H1 (cell line): ENCODE measurements at places on chromosomes 6 and 20. TPM values are rescaled to one million over a fixed set of nuclear protein-coding genes. Genes with fewer than 3 reads are reported as not detected.

DNA sequence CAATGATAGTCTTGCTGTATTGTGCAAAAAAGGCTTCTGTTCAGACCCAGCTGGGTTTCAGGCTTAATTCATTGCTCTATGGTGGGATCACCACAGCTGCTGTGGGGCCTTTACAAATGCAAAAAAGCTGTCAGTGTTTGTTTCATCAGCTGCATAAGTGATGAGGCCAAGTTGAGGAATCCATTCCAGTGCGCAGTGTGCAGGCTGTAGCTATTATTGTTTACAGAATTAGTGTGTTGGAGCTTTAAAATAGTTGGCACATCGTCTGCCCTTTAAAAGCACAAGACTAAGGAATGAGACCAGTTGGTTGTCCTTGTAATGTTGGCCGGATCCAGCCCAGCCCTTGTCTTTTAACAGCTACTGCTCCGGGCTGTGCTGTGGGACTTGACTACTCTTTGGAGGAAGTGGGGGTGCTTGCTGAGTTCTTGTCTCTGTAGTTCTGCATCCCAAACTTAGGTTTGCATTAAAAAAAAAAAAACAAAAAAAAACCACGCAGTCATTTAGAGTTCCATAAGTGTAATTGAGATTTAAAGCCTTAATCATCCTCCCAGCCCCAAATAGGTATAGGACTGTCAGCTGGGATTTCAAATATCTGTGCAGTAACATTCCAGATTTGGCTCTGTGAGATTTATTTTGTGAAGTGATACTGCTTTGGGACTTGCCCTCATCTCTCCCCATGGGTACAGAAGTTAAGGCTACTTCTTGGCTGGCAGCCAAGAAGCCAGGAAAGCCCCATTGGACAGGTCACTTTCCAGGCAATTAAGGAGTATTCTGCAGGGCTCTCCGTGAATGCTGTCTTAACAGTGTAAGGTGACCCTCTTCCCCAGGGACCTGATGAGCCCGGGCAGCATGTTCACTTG, 19.3 kb downstream of the JARID2 start:
- no peak for DNase-seq

DNA sequence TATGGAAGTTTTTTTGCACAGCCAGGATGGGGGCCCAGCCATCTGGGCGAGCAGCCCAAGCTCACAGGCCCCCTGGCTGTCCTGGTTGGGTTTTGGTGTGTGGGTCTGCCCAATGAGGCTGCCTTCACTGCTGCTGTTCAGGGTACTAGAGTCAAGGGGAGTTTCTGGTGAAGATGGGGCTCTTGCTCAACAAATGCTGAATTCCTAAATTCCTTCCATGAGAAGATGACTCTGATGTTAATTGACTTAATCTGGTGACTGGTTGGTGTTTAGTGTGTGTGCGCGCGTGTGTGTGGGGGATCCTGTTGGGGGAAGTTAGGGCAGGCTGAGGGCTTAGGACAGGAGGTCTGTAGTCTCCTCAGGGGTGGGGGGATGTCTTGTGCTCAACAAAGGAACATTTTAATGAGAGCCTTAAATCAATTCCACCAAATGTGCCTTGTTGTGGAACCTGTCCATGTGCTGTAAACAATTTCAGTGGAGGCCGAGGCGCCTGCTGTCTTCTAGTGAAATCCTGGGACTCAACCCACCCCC, 1.9 kb downstream of the PTK7 start:
- DNase-seq, result no peak

DNA sequence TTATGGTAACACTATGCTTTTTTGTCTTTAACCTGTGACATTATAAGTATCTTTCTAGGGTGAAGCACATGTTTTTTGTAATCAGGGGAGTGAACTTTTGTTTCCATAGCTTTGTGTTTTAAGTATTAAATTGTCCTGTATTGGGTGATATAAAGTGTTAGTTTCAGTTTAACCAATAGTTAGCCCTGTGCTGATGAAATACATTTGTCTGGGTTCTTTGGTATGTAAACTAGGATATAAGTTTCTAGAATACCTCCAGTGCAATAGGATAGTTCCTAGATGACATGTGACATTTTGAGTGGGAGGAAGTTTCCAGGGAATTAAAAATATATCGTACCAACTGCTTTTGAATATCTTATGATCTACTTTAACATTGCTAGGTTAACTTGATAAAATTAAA, 611.0 kb upstream of the MARCKS start:
- no peak for DNase-seq

GRCh38 chr6:136762022-136762975, 30.0 kb downstream of the MAP3K5 start:
- no peak for DNase-seq

DNA sequence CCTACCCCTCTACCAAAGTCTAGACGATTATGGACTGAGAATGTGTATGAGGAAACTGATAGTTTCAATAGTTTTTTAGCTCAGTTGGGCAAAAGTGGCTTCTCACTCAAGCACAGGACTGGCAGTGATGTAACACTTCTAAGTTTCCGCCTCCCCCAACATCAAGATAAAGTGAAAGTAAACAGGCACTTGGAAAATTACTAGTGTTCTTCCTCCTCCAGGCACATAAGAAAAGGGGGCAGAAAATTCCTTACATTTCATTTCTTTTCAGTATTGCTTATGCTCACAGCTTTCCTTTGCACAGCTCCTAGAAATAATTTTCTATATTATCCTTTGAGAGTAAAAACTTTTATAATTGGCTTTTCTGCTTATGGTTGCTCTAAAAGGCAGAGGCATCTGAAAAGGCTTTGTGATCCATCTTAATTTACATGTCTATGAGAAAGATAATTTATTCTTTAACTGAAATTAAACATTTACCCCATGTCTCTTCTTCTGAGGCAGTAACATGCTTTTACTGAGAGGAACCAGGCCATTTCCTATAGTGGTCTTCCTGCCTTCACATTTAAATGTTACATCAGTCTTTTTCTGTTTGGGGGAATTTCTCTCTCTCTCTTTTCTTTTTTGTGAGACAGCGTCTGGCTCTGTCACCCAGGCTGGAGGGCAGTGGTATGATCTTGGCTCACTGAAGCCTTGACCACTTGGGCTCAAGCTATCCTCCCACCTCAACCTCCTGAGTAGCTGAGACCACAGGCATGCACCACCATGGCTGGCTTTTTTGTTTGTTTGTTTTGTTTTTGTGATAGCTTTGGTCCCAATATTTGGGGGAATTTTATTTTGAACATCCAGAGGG, 65.0 kb upstream of the EEF1A1 start:
- DNase-seq, result no peak

DNA sequence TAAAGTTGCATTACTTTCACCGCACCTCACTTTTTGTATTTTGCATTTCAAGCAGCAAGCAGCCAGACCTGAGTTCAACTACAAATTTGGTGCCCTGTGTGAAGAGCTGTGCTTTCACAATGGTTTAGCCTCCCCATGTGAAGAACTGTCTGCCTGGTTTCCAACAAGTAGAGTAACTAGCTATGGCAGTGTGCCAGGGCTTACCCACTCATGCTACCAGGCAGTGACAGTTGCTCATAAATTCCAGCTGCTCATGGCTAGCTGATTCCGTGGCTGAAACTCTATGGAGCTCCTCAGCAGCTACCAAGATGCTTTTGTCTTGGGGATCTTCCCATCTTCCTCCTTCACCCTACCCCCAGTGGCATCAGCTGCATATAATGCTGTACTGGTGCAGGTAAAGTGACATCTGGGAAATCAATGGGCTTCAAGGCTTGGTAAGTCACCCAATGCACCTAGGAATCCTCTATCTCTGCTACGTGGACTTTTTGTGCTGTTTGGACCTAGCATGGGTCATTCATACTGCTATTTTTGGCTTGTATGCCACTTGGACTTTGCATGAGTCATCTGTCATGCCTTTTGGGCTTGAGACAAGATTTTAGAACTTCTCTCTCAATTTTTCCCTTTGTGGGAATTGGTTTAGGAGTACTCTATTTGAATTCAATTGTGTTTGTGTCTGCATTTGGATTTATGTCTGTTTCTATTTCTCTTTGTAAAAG, 176.5 kb upstream of the GJE1 start:
- no peak for DNase-seq

- no peak for DNase-seq
Observed at GRCh38 chr6:34529665-34530327, 26.3 kb downstream of the SPDEF start.

- no peak for DNase-seq
Observed at GRCh38 chr6:114430534-114431124, 87.8 kb upstream of the HS3ST5 start.

DNA sequence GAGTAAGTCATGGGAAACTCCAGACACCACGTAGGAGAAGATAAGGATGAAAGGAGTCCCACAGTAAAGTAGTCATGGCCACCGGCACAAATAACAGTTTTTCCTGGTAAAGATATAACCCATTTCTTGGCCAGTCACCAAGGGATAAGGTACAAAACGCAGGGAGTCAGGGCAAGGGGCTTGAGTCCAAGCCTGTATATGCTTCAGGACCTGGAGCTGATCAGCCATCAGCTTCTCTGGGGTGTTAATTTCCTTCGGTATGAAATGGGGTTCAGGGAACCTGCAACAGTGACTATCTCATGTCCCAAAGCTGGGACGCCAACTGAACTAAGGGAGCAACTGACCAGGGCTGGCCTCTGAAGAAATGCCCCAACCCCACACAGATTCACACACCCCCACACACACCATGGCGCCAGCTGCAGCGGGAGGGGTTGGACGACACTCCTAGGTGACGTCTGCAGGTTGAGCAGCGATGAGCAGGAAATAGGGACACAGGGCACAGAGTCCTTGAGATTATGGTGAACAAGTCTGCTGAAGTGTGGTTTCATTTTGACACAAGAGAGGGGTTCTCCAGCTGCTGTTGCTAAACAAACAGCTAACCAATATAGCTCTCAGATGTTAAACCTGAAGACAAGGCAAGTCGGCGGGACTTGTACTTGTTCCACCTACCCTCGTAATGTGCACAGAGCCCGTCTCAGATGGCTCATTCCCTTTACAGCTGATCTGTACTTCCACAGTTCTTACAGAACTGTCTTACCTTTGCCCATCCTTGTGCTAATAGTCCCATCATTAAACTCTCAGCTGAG, 7.4 kb upstream of the ADTRP start:
- no peak for DNase-seq

- DNase-seq, result no peak
Observed at GRCh38 chr20:43558412-43559146, at the start of gene SGK2. Gene SGK2 (plus strand): TSS chr20:43559027. CDS start chr20:43566496, 7,469 bp downstream.

GRCh38 chr6:135126729-135127128, 54.4 kb upstream of the MYB start:
- no peak for DNase-seq

- no peak for DNase-seq
Observed at GRCh38 chr6:3697609-3698008, 53.9 kb downstream of the PXDC1 start.

- no peak for DNase-seq
Observed at GRCh38 chr20:4369798-4370124, 351.9 kb upstream of the PRND start.

DNA sequence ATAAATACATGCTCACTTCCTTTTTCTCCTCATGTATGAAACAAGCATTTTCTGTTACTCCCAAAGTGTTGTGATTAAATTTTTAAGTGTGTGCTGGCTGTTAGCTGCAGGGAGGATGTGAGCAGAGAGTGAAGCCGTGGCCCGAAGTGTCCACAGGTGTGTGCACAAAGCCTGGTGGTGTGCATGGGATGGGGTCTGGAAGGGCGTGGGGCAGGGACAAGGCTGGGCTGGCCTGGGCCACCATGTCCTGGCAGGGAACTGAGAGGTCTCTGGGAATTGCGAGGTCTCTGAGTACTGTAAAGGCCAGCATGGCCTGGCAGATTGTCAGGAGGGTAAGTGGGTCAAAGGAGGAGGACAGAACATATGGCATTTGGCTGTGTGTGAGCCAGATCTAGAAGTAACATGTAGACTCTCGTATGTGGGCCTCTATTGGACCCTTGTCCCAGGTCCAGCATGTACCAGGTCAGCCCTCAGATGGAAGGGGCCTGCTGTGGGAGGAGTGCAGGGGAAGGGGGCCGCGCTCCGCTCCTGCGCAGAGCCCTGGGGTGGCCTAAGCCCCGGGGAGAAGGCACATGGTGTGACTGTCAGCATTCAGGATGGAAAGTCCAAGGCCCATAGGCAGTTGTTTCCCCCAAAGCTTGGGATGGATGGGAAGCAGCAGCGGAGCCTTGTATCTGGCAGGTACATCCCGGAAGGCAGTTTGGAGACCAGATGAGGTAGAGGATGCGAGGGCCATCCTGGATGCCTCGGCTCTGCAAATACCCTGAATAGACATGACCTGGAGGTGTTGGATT, 45.1 kb upstream of the PHACTR3 start:
- DNase-seq, result no peak

- no peak for DNase-seq
Observed at GRCh38 chr6:107275330-107275865, 160.1 kb upstream of the BEND3 start.

DNA sequence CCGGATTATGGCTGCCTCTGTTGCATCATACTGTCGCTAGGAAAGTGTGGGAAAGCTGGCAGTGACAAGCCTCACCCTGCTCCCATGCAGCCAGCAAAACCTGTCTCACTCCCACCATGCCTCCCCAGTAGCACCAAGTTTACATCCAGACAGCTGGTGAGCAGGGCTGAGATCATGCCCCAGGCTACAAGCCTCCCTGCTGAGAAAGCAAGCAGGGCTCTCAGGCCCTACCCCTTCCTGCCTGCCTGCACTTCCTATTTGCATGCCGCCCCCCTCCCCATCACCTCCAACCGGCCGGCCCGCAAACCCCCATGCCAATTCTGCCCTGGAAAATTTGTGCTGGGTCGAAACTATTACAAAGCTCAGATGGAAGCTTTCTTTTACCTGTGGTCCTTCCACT, 408.2 kb upstream of the FKBP1C start:
- DNase-seq, result no peak

- DNase-seq, result no peak
Observed at GRCh38 chr6:156948807-156949206, 171.6 kb downstream of the ARID1B start.

- DNase-seq, result no peak
Observed at GRCh38 chr20:41719151-41719550, 101.0 kb upstream of the CHD6 start.

The MUCL3 gene
- 0.08 and 0.37 TPM in 2 replicates for total RNA-seq

The KDM1B gene
- total RNA-seq, result 7.5 and 7.7 TPM in 2 replicates

The VAPB gene
- total RNA-seq, result 57.1 and 62.8 TPM in 2 replicates

The FAM83C gene
- total RNA-seq, result not detected in 2 replicates
